ENCODE measurements at places on chromosomes 11 and 22.
A peak's percentile ranks its signal among the peaks of the same experiment; 100 is the strongest.

DNA sequence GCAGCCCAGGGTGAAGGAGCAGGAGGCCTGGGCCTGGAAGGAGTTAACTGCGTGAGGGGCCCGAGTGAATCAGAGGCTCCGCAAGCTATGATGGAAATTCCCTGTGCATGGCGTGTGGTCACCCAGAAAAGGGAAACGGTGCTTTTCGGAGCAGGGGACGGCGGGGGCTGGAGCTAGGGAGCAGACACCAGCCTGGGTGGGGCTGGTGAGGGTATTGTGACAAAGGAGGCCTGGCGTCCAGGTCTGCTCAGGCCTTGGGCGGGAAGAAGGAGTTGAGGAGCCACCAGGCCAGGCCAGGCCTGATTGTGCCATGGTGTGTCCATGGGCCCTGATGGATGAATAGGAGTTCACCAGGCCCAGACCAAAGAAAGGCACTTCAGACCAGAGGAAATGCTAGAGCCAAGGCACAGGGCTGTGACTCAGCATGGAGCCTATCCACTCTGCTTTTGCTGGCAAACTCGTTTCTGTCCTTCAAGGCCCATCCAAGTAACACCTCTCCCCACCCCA is 12.8 kb upstream of the SPI1 start:
- no peak for DNase-seq

GRCh38 chr11:70130636-70131035 is 52.5 kb downstream of the ANO1 start:
- DNase-seq, result no peak

- no peak for DNase-seq
These were observed at the start of gene THRSP for GRCh38 chr11:78063440-78064181. TSS of gene THRSP (plus strand) at chr11:78063861. CDS start at chr11:78063882, 21 bp downstream.

DNA sequence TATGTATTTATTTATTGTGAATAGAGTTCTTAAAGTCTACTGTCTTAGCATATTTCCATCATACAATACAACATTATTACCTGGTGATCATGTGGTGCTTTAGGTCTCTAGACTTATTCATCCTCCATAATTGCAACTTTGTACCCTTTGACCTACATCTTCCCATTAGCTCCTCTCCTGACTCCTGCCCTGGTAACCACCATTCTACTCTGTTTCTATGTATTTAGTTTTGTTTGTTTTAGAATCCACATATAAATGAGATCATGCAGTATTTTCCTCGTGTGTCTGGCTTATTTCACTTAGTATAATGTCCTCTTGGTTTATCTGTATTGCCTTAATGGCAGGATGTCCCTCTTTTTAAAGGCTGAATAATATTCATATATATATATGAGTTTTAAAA is 22.7 kb downstream of the NCAM1 start:
- DNase-seq, result peak; percentile 80

- DNase-seq, result no peak
These were observed 23.2 kb upstream of the ST3GAL4 start for GRCh38 chr11:126332221-126332711.

DNA sequence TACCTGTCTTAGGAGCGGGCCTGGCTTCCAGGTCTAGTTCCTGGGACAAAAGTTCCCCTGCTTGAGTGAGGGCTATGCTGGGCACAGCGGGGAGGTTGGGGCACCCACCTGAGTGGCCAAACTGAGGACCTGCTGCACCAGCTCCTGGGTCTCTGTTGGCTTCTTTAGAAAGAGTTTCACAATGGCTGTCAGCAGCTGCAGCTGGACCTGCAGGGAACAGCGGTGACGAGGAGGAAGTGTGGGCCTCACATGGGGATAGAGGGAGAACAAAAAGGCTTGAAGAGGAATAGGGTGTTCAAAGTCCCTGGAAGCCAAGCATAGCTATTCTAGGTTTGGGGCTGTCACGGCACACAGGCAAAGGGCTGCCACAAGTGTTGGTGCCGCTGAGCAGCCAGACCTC is 26.7 kb upstream of the RASL10A start:
- no peak for DNase-seq

DNA sequence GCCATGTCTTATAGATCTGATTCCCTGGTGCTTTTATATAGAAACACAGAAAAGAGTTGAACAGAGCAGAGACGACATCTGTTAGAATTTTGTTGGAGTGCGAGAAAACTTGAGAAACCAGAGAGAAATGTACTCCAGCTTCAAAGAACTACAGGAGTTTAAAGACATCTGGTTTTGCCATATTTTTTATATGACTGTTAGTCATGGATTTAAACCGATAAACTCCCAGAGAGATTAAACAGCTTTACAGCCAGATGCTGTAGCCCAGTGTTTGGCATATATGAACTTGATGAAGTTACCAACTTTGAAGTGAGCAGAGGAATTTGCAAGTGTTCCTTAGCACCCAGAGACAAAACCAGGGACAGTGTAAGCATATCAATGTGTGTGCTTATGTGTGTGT is 1083.1 kb downstream of the LRRC4C start:
- no peak for DNase-seq

DNA sequence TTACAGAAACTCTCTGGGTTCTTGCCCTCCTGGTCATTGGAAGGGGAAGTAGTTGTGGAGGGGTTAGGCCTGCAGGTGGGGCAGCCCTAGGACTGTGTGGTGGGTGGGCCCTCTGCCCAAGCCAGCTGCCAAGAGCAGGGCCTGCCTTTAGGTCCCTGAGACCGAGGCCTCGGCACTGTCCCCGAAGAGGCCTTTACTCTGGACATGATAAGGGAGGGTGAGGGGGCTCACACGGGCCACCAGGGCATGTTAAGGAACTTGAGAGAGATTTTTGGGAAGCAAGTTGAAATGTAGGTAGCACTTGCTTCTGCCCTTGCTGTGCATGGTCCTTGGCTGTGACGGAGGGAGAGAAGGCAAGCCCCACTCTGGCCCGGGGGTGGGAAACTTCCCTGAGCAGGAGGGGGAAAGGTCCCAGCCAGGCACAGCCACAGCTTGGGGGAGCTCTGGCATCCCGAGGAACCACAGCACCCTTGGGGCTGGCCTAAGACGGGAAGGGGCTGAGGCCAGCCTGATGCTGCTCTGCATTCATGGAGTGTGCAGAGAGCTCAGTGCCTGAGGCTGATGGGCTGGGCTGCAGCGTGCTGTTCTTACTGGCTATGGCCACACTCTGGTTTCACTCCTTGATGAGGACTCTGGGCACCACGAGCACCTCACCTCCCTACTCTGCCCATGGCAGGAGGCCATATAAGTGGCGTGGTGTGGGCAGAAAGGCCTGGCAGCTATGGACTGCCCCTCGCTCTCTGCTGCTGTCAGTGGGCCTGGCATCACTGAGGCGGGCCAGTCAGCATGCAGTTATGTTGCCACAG is 7.8 kb upstream of the RANBP1 start:
- no peak for DNase-seq

- no peak for DNase-seq
These were observed 13.4 kb downstream of the PRDM10 start for GRCh38 chr11:129989149-129989813.

GRCh38 chr11:45754261-45754709 is 50.7 kb upstream of the SLC35C1 start:
- DNase-seq, result no peak

- no peak for DNase-seq
These were observed at the start of gene OSBPL5 for GRCh38 chr11:3165152-3165705. TSS of gene OSBPL5 (minus strand) at chr11:3165310. CDS start at chr11:3129148, 36,162 bp downstream.

DNA sequence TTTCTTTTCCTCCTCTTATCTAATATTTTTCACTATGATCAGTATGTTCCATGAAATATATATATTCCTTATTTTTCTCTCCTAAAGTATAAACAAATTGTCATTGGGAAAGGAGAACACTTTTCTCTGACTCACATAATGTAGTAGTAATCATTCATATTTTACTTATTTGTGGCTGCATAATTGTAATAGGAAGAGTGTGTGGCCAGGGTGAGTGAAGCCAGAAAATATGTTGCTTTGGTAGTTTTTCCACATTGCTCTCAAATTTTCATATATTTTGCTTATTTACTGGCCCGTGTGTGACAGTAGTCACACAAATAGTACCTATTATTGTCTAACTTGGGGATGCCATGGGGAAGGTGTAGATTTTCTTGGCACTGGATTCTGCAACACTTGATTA is 172.1 kb downstream of the DYNC2H1 start:
- DNase-seq, result no peak

DNA sequence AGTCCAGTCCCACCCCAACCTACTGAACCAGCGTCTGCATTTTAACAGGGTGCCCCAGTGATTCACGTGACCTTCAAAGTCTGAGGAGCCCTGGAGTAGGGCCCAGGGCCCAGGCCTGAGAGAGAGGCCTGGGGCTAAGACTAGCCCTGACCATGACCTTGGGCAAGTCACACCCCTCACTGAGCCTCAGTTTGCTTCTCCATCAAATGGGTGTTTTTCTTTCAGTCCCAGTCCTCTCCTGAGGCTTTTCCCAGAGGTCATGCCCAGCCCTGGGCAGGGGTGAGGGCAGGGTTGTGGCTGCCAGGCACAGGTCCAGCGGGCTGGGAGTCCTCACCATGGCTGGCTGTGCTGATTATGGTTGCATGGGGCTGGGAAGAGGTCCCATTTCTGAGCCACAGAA is 33.0 kb upstream of the GCAT start:
- no peak for DNase-seq

DNA sequence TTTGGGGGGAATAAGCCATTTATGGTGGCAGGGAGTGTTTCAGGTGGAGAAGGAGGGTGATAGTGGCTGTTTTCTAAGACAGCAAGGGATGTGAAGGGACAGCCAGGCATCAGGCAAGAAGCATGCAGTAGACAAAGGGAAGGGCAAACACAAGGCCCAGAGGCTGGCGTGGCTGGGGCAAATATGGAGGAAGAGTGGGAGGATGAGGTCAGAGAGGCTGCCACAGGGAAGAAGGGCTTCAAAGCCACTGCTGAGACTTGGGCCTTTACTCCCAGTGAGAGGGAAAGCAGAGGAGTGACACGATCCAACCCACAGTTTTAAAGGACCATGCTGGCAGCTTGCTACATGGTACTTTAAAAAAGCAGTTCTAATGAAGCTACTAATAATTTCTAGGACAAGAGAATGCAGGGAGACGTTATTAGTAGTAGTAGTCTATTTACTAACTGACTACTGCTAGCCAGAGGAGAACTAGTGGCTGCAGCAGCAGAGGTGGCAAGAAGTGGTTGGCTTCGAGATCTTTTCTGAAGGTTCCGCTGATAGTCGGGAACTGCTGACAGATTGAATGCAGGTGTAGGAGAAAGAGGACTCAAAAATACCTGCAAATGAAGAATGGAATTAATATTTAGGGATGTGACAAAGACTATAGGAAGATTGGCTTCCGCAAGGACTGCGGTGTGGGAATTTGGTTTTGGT is 13.7 kb downstream of the KMT5B start:
- DNase-seq, result no peak

- DNase-seq, result no peak
These were observed 440 bp upstream of the TIMP3 start for GRCh38 chr22:32800994-32801536.

GRCh38 chr11:131476266-131476665 is 105.9 kb downstream of the NTM start:
- no peak for DNase-seq

GRCh38 chr11:111982019-111982464 is 43.2 kb upstream of the DLAT start:
- DNase-seq, result no peak

DNA sequence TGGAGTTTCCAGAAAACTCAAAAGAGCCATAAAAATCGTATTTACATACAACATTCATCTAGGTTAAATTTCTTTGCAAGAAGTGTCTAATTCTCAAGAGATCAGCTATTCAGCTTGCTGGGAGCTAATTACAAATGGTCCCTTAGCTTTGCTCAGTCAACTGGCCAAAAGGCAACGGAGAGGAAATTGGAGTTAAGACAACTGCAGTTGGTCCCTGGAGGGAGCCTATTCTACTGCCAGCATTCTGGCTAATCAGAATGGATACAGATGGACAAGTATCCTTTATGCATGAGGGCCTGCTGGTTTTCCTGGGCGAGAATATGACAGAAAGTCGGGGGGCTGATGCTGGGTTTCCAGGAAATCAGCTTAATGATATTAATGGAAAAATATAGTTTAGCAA is 45.5 kb downstream of the KCNJ1 start:
- DNase-seq, result no peak

- DNase-seq, result no peak
These were observed 29.2 kb upstream of the MYO18B start for GRCh38 chr22:25712661-25713400.

All from NCI-H2081 treated with DMSO at 0.1 percent for 48 hours (cell line).